ENCODE measurements at places on chromosomes 6 and 20.

DNA sequence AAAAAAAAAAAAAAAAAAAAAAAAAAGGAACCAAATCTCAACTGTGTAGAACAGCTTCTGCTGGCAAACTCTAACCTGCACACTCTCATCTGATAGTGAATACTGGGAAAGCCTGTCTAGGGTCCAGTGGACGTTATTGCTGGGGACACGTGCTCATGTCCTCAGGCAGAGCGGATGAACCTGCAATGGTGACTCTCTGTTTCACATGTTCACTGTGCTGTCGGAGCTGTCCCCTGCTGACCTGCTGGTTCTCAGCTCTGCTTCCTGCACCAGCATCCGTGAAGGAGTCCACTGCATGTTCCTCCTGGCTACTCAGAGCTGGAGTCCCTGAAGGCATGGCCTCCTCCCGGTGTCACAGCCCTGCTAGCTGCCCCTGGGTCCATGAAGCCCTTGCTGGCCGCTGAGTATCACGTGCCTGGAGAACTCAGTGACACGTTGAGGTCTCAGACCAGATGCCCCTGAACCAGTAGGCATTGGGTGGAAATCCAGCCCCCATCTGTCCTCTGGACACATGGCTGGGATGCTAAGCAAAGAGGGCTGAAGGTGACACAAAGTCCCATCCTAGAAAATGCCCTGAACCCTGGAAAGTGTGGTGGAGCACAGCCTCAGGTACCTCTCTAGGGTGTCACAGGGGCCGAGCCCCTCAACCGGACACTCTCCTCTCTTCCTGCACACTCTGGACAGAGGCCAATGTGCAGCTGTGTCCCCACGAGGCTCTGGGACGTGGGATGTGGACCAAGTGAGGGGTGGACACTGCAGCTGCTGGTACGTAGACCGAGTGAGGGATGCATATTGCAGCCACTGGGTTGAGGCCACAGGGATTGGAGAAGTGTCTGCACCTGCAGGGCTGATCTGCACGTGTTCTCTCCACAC is 54.9 kb upstream of the FRMD1 start:
- no peak for DNase-seq

DNA sequence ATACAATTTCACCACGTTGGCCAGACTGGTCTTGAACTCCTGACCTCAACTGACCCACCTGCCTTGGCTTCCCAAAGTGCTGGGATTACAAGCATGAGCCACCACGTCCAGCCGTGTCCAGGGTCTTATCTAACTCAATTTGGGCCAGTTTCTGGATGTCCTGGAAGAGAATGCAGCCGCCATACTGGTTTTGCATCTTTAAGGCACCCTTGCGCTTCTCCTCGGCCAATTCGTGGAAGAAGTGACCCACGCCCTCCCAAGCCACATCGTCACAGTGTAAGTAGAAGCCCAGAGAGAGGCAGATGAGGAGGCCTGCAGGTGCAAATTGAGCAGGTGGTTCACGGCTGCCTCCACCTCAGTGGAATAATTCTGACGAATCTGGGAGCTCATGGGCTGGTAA is 3.7 kb upstream of the ZNF335 start:
- DNase-seq: no peak

GRCh38 chr6:97081010-97081590 is 156.6 kb downstream of the KLHL32 start:
- DNase-seq: no peak

DNA sequence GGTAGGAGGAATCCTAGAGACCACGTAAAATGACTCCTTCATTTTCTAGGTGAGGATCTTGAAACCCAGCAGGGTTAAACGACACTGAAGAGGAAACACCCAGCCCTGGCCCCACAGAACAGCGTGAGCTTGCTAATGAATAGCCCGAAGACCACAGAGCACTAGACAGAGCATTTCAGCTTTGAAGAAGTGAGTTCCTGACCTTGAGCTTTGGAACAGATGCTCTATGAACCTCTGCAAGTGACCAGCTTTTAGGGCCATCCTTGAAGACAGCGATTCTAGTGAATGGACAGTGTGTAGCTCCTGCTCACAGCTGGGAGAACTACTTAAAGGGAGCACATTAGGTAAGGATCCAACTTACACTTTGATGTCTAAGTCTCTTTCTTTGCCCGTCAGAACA is 74.0 kb upstream of the FRMD1 start:
- no peak for DNase-seq

- peak; percentile 89 for DNase-seq
These were observed 2.2 kb downstream of the PIM1 start for GRCh38 chr6:37171970-37172812.

DNA sequence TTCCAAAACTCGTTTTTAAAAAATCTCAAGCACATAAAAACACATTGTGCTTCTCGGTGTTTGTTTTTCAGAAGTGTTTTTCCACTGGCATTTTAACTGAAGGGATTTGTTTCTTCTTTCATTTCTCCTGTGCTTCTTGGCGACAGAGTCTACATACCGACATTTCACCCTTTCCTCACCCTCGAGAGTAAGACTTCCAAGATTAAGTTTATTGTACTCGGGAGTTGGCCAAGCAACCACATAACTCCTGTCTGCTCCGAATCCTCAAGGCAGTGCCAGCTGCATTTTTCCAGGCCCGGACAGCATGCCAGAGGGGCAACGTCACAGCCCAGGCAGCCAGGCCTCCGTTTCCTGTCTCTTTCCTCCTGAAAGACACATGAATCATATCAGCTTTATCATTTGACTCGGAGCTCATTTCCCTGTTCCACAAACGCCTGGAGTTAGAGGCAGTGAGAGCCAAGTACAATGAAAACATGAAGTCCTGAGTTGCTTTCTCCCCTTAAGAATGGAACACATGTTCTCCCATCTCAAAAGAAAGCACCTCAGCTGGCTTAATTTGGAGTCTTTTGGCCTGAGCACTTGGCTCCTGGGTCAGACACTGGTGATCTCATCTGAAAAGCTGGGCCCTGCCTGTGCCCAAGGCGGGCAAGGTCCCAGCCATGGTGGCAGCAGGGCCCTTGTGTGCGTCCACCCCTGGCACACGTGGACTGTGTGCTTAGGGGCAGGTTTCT is 23.2 kb upstream of the FAM50B start:
- DNase-seq: no peak

- DNase-seq: no peak
These were observed 19.6 kb downstream of the ANGPT4 start for GRCh38 chr20:896501-897025.

DNA sequence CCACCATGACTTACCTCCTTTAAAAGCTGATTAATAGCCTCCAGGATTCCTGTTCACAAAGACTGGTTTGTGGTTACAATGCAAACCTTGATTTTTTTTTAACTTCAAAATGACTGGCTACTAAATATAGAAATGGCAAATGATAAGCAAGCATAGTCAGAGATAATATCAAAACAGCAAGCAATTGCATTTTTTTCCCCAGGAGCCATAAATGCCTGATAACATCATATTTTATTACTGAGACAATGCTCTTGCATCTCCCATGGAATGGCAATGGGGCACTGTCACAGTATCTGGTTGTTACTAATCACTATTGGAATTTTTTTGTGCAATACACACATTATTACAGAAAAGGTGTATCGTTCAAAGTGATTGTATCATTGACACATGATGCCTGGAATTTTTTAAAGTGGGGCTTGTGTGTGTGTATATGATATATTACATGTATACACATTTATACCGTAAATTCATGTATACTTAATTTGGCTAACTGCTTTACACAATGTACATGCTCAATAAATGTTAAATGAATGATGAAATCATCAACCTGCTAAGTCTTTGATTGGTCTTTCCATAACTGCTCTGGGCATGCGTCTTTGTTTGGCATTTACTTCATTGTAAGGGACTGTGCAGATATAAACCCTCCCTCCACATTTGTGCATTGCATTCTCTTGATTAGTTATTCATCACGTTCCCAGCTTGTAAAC is 980 bp upstream of the SALL4 start:
- no peak for DNase-seq

DNA sequence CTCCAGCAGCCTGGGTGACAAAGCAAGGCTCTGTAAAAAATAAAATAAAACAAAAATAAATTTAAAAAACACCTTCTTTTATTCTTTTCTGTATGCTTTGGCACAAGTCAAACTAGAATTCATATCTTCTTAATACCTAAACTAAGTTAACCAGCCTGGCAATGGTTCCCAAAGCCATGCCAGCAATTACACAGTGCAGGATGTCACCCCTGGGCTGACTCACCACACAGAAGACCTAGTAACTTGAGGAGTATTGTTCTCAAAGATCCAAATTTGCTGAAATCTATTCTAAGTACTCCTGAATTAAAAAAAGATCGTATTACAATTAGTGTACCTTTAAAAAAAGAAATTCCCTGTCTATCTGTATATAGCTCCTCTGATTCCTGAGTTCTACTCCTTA is 162.7 kb upstream of the SGK1 start:
- no peak for DNase-seq

DNA sequence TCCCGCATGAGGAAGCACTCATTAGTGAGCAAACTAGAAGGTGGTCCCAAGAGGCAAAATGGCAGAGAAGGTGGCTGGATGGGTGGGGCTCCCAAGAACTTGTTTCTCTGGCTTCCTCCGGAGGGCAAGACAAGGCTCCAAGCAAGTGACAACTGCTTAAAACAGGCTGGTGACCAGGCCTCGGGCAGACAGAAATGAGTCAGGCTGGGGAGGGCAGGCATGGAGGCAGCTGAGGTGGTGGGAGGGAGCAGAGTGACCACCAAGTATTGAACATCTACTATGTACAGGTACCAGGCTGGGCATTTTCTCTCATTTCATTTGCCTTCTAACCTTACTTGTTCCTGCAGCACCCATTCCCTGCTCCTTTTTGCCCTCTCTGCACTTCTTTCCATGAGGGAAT is 33.4 kb downstream of the TNXB start:
- DNase-seq: no peak

DNA sequence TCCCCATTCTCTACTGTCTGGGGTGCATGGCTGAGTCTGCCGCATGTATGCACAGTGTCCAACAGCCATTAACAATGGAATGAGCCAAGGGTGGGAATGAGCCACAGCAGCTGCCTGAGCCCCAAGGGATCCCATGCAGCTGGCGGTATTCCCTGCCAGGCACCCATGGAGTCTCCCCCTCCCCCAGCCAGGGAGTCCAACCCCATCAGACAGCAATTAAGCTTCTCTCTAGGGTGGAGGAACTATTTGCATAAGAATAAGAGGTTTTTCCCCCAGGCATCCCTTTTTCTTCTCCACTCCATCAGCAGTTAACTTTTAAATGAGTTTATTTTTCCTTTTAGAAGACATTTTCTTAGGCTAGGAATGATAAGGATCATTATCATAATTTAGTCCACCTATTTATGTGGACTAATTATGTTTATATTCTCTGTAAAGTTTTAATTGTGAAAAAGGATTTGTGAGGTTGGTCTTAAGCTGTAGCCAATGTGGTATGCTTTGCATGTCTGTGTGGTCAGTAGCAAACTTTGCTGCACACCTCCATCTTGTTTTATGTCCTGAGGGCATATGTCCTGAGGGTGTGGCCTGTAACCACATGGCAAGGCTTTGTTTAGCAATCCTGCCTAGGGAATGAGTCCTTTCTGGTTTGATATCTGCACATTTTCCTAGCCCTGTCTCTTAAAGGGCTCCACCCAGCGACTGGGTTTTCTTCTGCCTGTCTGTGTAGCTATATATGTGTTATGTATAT is 158.9 kb upstream of the OLIG3 start:
- no peak for DNase-seq

DNA sequence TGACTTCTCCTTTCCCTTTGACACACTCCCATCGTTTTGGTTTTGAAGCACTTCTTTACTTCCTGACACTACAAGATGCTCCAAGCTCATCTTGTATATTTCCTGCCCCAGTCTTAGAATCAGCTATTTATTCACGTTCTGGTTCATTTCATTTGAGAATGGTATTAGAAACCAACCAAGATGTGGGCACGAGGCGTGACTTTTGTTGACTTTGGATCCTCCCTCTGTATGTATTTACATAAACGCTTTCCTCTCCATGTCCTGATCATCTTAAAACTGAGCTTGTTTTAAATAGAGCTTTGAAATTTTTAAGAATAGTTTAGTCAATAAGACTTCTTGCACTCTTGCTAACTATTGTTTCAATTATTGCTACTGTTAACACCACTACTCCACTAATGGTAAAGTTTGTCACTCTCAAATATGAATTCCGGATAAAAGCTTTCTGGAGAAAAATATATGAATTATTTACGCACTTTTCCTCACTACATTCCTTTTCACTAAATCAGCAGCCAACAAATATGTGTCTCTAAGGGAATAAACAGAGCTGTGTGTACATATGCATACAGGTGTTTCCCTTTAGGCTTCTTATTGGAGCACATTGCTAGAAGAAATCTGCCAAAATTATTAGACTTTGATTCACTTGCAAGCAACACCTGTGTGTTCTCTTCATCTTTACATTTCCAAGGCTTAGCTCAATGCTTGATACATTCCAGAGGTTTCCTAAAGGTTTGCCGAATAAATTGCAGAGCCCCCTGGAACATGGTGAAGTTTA is 77.3 kb upstream of the TMEM244 start:
- no peak for DNase-seq

- no peak for DNase-seq
These were observed 77.3 kb downstream of the SEL1L2 start for GRCh38 chr20:13913131-13913530.

GRCh38 chr6:98833057-98833306 is 1.4 kb upstream of the POU3F2 start:
- no peak for DNase-seq

DNA sequence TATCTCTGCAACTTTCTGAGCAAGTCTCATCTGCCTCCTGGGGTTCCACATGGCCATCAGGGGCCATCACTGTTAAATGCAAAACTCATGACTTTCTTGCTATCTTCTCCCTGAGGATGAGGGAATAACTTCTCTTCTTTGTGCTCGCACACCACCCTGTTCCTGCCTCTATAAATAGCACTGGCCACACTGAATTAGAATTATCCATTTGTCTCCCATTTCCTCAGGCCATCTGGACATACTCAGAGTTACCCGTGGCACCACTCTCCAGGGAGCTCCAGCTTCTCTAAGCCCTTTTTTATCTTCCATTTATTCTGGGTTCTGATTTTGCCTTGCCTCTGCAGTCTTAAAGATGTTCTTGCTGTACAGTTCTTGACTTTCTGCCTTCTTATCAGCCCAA is 72.8 kb upstream of the ECI2 start:
- no peak for DNase-seq

- DNase-seq: no peak
These were observed 98.3 kb upstream of the PDE7B start for GRCh38 chr6:135753196-135753595.

DNA sequence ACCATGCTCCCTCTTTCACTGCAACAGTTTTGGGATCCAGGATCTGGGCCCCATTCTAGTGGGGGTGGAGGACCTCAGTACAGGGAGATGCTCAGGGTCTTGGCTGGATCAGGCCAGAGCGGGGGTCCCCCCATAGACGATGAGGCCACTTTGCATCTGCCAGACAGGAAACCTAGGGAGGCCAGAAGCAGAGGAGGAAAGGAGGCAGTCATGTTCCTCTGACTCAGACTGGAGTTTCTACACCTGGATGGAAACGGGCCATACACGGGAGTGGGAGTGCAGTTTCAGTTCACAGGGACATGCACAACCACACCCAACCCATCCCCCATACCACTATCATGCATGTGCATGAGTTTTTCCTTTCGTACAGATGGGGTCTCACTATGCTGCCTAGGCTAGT is 3.6 kb upstream of the EMILIN3 start:
- no peak for DNase-seq

GRCh38 chr20:63942969-63943807 is 13.0 kb downstream of the UCKL1 start:
- no peak for DNase-seq

- no peak for DNase-seq
These were observed at the start of gene ARG1 for GRCh38 chr6:131572686-131573415. Gene ARG1 (plus strand): TSS chr6:131573226. CDS start chr6:131573283, 57 bp downstream.
